ENCODE measurements at places on chromosomes 3 and 15.

- DNase-seq = no peak
These were observed 17.5 kb upstream of the CPNE9 start for GRCh38 chr3:9686050-9686550.

- no peak for DNase-seq
These were observed 33.7 kb downstream of the CORO2B start for GRCh38 chr15:68612503-68612902.

- no peak for DNase-seq
These were observed 18.7 kb downstream of the UQCC5 start for GRCh38 chr3:52555056-52555455.

DNA sequence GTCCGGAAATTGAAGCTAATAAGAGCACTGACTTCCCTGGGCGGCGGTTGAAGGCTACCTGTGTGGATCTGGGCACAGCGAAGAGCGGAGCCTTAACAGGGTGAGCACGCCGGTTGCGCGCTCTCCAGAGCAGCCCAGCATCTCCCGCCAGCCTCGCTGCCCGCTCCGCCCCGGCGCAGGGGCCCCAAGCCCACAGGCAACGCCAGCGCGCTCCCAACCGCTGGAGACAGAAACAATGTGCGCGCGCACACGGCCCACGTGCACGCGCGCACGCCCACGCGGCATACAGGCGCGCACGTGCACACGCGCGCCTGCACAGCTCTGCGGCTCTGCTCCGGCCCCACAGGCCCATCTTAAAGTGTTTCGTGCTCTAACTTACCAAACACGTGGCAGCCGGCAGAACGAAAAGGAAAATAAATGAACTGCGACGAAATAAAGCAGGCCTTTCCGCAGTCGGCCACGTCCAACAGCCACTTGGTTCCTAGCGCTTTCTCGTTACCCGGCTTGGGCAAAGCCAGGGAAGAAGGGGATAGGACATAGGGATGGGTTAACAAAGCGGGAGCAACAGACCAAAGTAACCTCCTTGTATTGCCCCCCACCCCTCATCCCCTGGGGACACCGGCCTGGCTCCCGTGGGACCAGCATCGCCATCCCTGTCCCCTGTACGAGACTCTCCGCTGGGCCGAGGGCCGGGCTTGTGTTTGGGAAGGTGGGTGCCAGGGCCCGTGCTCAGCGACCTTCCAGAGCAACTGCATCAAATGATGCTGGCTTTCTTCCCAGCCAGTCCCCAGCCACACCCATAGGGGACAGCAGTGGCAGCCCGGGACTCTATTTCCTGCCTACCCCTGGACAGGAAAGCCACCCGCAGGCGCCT, 203.7 kb downstream of the ABHD5 start:
- DNase-seq = peak; percentile 16

DNA sequence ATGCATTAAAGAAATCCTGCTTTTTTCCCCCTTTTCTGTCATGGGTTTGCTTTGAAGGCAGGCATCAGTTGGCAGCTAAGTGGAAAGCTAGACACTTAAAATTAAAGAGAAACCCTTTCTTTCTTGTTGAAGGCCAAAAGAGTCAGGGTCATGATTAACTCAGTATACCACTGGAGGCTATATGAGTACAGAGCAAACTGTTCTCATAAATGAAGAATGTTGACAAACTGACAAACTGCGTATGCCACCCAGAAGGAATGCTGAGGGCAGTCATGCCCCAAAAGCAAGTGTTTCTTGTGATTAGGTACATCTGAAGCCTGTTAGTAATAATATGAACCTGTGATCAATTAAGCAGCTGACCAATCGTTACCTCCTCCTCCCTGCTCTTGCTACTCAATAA, 43.6 kb upstream of the COL6A6 start:
- no peak for DNase-seq

DNA sequence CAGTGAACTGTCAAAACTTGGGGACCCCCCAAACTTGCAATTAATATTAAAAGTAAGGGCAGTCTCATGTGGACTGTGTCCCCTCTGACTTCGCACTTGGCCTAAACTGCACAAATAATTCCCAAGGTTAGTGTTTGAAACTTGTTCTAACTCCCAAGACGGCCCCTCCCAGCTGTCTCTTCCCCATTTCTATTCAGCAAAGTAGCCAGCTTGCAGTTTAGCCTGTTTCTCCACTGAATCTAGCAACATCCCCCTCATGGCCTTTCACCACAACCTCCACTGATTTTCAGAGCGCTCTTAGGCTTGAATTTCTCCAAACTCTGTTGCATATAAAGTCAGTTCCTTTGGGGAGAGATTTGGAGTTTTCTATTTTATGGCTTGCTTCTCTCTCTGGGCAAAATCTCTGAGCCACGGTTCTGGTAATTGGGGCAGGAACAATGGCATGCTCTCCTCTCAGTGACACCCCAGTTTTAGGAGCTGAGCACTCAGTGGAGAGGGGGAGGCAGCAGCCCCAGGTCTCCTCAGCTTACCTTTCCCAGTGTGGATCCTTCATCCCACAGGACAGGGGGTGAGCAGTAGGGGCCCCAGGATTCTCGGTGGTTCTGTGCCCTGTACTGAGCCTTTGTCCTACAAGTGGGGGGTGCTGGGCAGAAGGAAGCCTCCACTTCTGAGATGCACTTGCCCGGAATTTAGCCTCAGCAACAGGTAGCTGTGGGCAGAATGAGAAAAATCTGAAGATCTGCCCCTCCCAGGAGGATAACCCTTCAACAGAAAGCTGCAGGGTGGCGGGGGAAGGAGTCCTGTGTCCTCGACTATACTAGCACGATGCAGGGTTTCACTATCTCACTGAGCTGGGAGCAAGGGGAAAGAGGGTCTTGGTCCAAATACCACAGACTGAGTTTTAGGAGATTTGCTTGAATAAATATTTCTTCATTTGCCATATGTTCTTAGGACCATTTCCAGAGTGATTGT, 39.3 kb upstream of the GATA2 start:
- no peak for DNase-seq

All from AG09309 (cell line).